ENCODE measurements at places on chromosomes 6 and 20.

DNA sequence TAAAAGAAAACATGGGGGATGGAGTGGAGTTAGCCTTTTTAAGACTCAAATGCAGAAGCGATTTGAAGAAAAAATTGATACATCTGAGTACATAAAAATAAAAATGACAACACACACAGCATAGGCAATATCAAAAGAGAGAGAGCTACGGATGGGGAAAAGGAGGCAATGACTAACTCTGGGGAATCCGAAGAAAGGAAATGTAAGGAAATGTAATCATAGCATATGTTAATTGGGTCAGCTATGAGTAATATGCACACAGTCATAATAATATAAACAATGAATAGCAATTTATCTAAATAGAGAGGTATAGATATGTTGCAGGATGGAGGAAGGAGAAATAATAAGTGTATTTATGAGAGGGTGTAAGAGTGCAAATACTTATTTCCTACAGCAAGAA is 83.4 kb downstream of the NOL4L start:
- DNase-seq: no peak

- no peak for DNase-seq
Observed at GRCh38 chr6:133939778-133940667, 13.0 kb upstream of the TBPL1 start.

DNA sequence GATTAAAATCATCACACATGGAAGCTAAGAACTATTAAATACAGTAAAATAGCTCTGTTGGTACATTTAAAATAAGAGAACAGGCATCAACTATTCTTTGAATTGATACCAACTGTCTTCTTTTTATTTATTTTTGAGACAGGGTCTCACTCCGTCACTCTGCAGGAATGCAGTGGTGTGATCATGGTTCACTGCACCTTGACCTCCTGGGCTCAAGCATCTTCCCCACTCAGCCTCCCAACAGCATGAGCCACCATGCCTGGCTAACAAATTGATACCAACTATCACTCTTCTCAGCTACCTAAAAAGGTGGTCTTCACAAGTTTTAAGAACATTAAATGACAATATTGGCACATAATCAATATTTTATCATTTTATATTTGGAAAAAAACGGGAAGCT is 7.8 kb upstream of the PNISR start:
- DNase-seq: no peak

- DNase-seq: no peak
Observed at GRCh38 chr6:170088582-170088955, 202.3 kb downstream of the DLL1 start.

GRCh38 chr6:163985710-163986109 is 571.2 kb downstream of the QKI start:
- DNase-seq: no peak

- DNase-seq: no peak
Observed at GRCh38 chr6:136359851-136360250, 70.2 kb upstream of the BCLAF1 start.

DNA sequence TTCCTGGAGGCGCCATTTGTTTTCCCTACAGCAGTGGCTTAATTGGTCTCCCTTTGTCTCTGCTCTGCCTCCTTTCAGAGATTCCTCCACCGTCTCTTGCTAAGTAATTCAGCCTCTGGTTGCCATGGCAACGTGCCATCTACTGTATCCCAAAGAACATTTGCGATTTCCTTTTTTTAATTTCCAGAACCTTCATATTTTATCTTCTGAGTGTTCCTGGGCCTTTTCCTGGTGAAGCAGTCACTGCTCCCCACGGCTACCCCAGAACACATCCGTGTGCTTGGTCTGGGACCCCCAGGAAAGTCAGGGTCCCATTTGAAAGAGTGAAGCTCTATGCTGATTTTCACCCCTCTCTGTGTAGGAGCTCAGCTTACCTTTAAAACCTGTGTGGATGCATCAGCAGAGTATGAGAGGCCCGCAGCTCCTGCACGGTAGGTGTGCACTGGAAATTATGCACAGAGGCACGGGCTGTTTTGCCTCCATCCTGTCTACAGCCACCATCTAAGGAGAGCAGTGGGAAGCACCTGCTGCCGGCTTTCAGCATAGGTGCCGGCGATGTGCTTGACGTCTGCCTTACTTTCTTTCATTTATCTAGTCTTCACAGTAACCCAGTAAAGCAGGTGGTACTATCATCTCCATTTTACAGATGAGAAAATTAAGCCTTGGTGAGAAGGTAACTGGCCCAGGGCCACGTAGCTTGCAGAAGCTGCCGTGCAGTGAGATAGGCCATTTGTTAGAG is 122.8 kb downstream of the SYCP2 start:
- DNase-seq: no peak

GRCh38 chr6:144378437-144378836 is 93.3 kb downstream of the UTRN start:
- no peak for DNase-seq

DNA sequence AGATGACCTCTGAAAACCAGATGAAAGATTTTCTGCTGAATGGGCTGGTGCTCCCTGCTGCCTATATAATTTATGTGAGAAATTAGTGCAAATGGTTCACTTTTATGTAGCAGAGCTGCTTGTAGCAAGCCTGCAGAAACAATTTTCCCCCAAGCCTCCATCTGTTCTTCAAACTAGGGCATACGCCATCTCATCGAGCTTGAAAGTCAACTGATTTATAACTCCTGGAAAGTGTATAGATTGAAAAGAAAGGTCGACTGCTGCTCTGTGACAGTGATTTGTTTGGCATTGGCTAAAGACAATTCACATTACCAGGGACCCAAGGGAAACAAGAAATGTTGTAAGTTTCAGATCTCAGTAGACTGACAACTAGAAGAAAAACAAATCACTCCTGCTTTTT is 93.3 kb downstream of the PACRG start:
- no peak for DNase-seq

Measured in NCI-H774 (cell line).